ENCODE measurements at places on chromosomes 5 and 9. TPM values are rescaled to one million over a fixed set of nuclear protein-coding genes. Genes with fewer than 3 reads are reported as not detected.

SLC34A1 gene
- total RNA-seq = not detected

ADGRD2 gene
- not detected for total RNA-seq

PHYHD1 gene
- 51.9 TPM for total RNA-seq

PCDHB9 gene
- total RNA-seq = 2.5 TPM

GADD45G gene
- total RNA-seq = 294 TPM

SMC2 gene
- 14.5 TPM for total RNA-seq

BHMT2 gene
- 17.1 TPM for total RNA-seq

IFNA10 gene
- not detected for total RNA-seq

ANAPC2 gene
- 12.1 TPM for total RNA-seq

TOR4A gene
- total RNA-seq = 9.4 TPM

SLC46A2 gene
- not detected for total RNA-seq

ITK gene
- 0.33 TPM for total RNA-seq

PHPT1 gene
- 154 TPM for total RNA-seq

LHX3 gene
- total RNA-seq = not detected

HMHB1 gene
- total RNA-seq = not detected

PCDHGA6 gene
- total RNA-seq = 5.3 TPM

PTGDS gene
- total RNA-seq = 1,799 TPM

NIPAL4 gene
- total RNA-seq = 1.6 TPM

NAIP gene
- total RNA-seq = 6.9 TPM

PCDHB13 gene
- 4.2 TPM for total RNA-seq

IFNA13 gene
- not detected for total RNA-seq

KLF4 gene
- total RNA-seq = 62.9 TPM

SPINK1 gene
- not detected for total RNA-seq

Data from right atrium auricular region (tissue), 2 donors.